SJSA1 (cell line): ENCODE measurements at places on chromosomes 11 and 22.

- no peak for DNase-seq
Measured at GRCh38 chr22:30310881-30311771, 15.6 kb downstream of the TBC1D10A start.

DNA sequence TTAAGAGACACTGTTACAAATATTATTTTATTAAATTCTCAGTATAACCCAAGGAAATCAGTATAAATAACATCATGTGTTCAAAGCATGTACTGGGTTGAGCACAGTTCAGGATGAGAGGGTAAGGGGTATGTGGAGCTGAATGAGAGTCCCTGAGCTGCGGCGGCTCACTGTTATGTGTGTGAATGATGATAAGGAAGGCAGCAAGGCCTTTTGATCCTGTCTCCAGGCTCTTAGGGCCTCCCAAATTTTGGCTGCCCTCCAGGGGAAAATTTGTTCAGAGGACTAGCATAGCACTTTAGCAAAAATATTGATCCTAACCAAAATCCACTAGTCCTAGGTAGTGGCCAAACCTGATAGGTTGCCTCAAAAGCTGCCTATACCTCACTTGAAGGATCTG, 86.1 kb upstream of the SPON1 start:
- no peak for DNase-seq

DNA sequence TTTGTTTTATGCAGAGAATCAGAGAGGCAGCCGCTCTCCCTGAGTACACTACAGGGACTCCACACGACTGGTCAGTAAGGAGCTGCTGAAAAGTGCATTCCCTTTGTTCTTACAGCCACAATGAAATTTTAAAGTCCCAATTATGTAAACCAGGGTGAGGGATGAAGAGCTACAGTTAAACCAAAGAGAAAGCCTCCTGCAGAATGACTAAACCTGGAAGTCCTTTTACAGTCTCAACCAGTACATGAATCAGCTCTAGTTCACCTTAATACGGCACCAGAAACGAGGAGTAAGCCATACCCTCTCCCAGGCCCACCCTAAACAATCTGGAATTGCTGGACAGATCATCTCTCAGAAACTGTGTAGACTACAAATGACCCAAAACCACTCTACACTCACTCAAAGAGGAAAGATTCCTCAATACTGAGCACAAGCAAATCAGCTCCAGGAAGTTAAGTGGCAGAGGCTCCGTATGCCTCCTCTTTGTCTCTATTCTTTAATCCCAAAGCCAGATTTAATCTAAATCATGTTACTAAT, 113.1 kb downstream of the RBFOX2 start:
- no peak for DNase-seq

DNA sequence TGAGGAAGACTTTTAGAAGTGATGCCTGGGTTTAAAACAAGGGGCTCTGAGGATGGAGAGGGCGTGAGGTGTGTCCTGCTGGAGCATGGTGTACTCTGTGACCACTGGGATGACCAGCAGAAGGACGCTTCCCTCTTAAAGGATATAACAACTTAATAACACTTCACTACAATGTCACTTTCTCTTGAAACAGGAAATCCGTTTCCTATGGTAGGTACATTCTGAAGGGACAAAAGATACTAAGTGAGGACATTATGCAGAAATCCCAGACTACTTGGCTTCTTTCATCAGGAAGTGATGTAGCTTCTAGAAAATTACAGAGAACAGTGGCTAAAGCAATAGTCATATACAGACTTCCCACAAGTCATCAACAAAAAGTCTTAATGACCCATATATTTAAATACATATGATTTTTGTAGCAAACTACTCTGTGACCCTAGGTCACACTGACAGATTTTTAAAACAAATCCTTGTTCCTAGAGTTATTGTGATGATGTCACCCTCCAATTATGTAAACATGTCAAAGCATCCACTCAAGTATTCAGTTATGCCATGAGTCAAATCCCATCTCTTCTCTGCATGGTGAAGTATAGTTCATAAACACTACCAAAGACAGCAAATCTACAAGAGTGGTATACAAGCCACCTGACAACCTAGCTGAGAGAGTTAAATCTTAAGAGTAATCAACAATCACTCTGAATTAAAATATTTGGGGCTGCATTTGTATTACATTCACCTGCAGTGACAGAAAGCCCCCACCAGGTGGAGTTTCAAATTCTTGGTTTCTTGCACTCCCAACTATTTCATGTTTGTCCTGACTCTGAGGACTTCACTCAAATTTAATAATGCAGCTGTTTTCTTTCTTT, 32.8 kb downstream of the PITPNB start:
- peak; percentile 90 for DNase-seq

- no peak for DNase-seq
Measured at GRCh38 chr11:59426361-59427067, at the start of gene OR5A2. OR5A2 (minus strand) TSS chr11:59426413; CDS start chr11:59422953, 3,460 bp downstream.

GRCh38 chr11:34941688-34942087, 25.3 kb downstream of the PDHX start:
- no peak for DNase-seq

GRCh38 chr11:111347002-111347722, 31.9 kb downstream of the POU2AF1 start:
- no peak for DNase-seq

- DNase-seq = no peak
Measured at GRCh38 chr11:113789675-113790320, 10.2 kb downstream of the CLDN25 start.

- peak; percentile 25 for DNase-seq
Measured at GRCh38 chr11:119795231-119795630, 66.2 kb upstream of the NECTIN1 start.

DNA sequence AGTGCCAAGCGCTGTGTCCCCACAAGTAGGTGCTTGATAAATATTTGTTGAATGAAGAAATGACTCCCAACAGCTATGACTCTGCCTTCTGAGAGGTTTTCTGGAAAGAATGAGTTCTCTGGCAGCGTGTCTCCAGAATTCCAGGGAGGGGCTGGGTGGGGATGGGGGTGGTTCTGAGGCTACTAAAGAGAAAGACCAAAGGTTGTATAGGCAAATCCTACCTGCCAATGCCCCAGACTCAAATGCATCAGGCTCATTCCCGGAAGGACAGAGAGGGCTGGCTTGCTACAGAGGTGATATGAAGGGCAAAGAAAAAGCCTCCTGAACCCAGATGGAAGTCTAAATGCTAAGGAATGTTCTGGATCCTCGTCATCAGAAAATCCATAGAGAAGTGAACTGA, 1.9 kb downstream of the DUSP18 start:
- no peak for DNase-seq

DNA sequence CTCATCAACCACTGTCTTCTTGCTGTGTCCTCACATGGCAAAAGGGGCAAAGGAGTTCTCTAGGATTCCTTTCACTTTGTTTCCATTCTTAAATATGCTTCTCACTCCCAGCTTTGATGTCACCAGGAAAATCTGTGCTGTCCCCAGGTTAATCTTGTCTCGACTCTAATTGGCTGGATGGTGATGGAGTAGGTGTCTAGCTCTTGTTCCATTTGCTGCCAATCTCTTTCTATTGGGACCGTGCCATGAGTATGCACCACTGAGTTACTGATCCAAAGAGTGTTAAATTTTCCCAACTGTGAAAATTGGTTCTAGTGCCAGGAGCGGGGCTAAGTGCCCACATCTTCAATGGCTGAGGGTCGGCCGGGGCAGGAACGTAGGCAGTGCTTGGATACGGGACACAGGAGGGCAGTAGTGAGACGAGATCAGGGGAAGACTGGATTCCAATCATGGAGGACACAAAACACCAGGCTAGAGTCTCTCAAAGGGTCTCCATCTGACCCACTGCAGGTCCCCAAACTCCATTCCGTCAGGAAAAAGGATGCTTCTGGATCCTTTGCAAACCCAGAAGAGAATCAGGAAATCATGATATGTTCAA, 47.7 kb upstream of the CSNK2A3 start:
- no peak for DNase-seq

DNA sequence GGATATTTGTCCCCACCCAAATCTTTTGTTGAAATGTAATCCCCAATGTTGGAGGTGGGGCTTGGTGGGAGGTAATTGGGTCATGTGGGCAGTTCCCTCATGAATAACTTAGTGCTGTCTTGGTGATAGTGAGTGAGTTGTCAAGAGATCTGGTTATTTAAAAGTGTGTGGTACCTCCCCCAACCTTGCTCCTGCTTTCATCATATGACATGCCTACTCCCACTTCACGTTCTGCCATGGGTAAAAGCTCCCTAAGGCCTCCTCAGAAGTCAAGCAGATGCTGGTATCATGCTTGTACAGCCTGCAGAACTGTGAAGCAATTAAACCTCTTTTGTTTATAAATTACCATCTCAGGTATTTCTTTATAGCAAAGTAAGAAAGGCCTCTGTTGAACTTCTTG, 30.6 kb downstream of the AAMDC start:
- no peak for DNase-seq

GRCh38 chr11:45948356-45948755, 25.9 kb downstream of the LARGE2 start:
- no peak for DNase-seq

DNA sequence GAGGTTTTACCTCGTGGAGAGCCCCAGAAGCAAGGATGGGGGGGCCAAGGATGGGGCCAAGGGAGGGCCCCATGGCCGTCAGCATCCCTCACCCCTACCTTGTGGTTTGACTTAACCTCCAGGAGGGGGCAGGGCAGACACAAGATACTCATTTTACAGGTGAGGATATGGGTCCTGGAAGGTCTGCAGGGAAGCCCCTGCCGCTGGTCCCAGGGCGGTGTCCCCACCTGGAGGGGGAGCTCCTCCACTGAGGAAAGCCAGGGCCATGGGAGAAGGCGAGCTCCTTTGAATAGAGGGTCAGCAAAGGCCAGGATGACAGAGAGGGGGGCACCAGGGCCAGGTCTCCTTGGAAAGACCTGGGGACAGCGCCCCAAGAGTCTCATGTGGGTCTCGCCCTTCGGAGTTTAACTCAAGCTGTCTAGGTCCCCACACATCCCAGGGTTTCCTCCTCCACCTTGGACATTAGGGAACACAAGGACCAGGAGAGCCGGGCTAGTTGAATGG, 5.9 kb upstream of the ADORA2A start:
- no peak for DNase-seq

DNA sequence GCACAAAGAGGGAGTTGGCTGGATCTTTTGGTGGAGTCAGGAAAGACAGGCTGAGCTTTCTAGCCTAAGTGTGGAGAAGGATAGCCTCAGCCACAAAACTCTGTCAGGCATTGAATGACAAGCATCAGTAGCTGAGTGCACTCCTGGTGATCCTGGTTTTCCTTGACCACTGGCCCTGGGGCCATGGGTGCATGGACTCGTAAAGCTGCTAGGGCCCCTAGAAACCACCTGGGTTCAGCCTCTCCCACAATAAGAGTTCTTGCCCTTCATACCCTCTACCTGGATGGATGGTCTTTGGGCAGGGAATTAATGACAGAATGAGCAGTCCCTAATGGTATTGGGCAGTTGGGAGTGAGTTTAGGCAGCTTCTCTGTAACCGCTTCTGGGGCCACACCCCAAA, 22.9 kb downstream of the TUB start:
- no peak for DNase-seq

DNA sequence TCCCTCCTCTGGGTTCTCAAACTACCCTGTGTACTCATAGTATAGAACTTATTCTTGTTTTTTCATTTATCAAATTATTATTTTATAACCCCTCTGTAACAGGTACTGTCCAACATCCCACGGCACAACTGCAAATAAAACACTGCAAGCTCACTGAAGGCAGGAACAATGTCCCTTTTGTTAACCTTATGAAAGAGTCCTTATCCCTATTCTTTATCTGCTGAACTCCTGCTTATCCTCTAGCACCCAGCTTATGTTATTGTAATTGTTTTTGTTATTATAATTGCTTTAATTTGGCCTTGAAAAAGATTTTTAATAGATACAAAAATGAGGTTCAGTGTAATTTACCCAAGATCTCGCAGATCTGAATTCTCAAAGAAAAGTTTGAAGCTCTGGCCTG, 130.4 kb downstream of the MSANTD4 start:
- DNase-seq = no peak

DNA sequence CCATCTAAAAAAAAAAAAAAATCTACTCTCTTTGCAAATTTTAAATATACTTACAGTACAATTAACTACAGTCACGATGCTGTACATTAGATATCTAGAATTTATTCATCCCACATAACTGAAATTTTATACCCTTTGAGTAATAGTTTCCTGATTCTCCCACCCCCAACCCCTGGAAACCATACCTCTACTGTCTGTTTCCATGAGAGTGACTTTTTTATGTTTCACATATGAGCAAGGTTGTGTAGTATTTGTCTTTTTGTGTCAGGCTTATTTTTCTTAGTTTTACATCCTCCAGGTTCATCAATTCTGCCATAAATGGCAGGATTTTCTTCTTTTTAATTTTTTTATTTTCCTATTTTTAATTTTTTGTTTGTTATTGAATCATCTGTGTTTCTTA, 3.2 kb downstream of the HBB start:
- no peak for DNase-seq

DNA sequence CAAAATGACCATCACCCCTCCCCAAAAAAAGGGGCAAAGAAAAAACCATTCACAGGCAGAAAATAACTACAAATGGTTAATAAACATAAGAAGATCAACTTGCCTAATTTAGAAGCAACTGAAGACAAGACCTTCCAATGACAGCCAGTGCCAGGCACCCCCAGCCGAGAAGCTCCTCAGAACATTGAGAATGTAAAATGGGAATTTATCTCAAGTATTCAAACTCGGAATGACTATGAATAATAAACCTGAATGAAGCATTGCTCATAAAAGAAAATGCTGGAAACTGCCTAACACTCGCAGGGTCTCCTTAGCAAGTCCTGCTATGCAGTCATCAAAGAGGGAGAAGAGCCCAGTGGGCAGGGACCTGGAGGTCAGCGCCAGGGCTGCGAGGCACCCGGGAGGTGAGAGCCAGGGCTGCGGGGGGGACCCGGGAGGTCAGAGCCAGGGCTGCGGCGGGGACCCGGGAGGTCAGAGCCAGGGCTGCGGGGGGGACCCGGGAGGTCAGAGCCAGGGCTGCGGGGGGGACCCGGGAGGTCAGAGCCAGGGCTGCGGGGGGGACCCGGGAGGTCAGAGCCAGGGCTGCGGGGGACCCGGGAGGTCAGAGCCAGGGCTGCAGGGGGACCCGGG, 23.2 kb upstream of the MOB2 start:
- DNase-seq = no peak

DNA sequence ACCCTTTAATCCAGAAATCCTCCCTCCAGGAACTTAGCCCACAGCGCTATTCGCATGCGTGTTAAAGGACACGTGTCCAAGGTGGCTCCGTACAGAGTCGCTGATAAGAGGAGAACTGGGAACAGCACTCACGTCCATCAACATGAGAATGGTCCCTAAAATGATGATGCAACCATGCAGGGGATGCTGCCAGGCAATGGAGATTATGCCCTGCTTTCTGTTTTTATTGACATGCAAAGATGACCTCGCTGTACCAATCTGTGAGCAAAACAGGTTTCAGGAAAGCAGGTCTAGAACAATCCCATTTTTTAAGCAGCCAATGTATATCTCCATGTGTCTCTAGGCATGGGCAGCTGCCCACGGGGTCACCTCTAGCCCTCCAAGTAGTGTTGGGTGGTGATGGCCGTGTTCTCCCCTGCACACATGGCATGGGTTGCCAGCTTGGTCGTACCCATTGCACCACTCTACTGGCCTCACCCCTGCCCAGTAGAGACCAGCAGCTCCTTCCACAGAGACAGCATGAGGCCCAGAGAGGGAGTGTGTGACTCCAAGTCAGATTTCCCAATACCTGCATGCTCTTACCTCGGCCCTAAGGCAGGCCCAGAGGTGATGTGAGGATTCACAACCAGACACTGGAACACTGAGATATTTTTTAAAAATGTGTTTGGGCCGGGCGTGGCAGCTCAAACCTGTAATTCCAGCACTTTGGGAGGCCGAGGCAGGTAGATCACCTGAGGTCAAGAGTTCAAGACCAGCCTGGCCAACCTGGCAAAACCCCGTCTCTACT, 68.3 kb upstream of the LINC01488 start:
- DNase-seq = no peak
